ENCODE measurements at places on chromosomes 7 and 10.

GRCh38 chr10:110303681-110304080 lies 1.0 kb downstream of the SMNDC1 start:
- no peak for DNase-seq
- peak overlapping the region; percentile 96 for H3K27ac ChIP-seq
- peaks cover 63% of the 10 kb centered on the region for H3K4me1 ChIP-seq
- no peaks in the 10 kb centered on the region for H3K27me3 ChIP-seq
- peak overlapping the region; percentile 76 for H3K4me3 ChIP-seq

DNA sequence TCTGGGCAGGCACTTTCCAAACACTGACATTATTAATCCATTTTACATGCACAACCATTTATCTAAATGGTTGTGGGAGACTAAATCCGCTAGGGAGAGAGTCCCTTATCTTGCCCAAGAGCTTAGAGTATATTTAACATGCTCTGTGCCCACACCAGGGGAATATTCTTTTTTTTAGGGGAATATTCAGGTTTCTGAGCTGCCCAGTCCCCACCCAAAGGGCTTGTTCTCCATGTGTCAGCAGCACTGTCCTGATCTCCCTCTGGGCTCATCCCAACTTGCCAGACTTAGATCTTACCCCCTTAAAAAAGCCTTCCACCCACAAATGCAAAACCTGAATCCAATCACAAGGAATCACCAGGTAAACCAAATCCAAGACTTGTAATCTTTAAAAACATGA lies 132.1 kb downstream of the ATXN7L1 start:
- H3K36me3 ChIP-seq, result peaks cover 6% of the 10 kb centered on the region

DNA sequence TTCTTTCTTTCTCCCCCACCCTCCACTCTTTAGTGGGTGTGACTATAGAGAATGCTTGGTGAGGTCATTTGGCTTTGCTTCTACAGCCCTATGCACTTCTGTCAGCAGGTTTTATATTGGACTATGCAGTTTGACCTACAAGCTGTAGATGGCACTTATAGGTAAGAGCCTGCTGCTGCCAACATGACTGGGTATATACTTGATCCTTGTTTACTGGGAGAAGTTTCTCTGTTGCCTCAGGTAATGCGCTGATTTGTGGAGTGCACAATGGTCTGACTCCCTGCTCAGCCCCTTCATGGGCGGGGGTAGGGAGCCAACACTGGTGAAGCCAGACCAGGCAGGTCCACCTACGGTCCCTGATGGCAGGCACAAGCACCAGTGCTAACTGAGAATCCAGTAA lies 33.7 kb upstream of the C7orf33 start:
- H3K4me3 ChIP-seq, result no peak overlapping the region
- H3K36me3 ChIP-seq, result no peaks in the 10 kb centered on the region
- H3K27ac ChIP-seq, result no peak overlapping the region
- DNase-seq, result no peak

- no peak overlapping the region for H3K4me3 ChIP-seq
- no peaks in the 10 kb centered on the region for H3K27me3 ChIP-seq
- H3K36me3 ChIP-seq, result no peaks in the 10 kb centered on the region
Measured at GRCh38 chr7:81608748-81609382, 161.0 kb downstream of the HGF start.

DNA sequence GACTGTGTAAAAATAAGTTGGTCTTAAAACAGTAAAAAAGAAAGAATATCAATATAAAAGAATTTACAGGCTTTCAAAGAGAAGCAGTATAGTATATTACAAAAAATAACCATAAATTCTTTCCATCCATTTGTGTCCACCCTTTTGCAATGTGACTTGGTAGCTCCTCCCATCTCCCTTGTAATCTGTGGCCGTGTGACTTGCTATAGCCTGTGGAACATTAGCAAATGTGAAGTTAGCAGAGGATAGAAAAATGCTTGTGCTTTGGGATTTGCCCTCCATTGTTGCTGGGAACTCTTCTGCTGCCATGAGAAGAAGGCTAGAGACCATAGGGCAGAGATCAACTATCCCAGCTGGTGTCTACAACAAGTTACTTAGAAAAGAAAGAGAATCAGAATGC lies 30.2 kb downstream of the KLHL7 start:
- H3K36me3 ChIP-seq, result no peaks in the 10 kb centered on the region
- no peaks in the 10 kb centered on the region for H3K27me3 ChIP-seq
- no peak overlapping the region for H3K27ac ChIP-seq
- H3K4me3 ChIP-seq, result no peak overlapping the region

- H3K36me3 ChIP-seq, result no peaks in the 10 kb centered on the region
- peaks cover 88% of the 10 kb centered on the region for H3K4me1 ChIP-seq
- H3K27me3 ChIP-seq, result no peaks in the 10 kb centered on the region
- peak overlapping the region; percentile 44 for H3K27ac ChIP-seq
- H3K4me3 ChIP-seq, result no peak overlapping the region
Measured at GRCh38 chr10:80186364-80187012, 18.8 kb downstream of the ANXA11 start.

DNA sequence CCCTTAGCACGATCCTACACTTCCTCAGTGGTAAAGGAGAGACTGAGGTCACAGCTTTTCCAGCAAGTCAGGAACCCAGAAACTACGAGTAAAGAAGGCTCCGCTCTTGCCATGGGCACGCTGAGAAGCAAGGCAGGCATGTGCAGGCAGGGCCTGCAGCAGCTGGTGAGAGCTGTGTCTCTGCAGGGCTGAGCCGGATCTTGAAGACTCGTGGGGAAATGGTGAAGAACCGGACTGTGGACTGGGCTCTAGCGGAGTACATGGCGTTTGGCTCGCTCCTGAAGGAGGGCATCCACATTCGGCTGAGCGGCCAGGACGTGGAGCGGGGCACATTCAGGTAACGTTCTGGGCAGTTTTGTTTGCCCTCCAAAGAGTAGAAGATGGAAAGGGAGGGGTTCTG lies 51.9 kb upstream of the ZMIZ2 start:
- H3K36me3 ChIP-seq, result peaks cover 85% of the 10 kb centered on the region
- no peaks in the 10 kb centered on the region for H3K4me1 ChIP-seq
- no peak overlapping the region for H3K27ac ChIP-seq
- H3K4me3 ChIP-seq, result no peak overlapping the region
- DNase-seq, result no peak

GRCh38 chr7:137628216-137628615 lies 218.6 kb downstream of the DGKI start:
- no peaks in the 10 kb centered on the region for H3K27me3 ChIP-seq
- no peaks in the 10 kb centered on the region for H3K36me3 ChIP-seq
- no peak overlapping the region for H3K27ac ChIP-seq
- DNase-seq, result no peak

DNA sequence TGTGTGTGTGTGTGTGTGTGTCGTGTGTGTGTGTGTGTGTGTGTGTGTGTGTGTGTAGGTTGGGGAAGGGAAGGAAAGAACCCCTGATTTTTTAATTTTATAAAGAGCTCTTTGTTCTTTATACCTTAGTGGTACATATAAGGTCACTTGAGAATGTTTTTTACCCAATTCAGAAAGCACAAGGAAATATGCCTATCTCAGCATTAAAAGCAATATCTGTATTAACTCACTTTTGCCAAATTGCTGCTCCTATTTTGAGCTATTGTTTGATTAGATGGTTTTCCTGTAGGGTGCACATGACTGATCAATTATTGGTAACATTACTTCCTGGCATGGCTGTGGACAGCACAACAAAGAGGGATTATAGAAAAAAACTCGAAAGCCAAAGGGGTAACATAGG lies 60.5 kb downstream of the SEMA3D start:
- H3K27me3 ChIP-seq, result no peaks in the 10 kb centered on the region
- H3K4me1 ChIP-seq, result no peaks in the 10 kb centered on the region
- H3K4me3 ChIP-seq, result no peak overlapping the region
- no peak overlapping the region for H3K27ac ChIP-seq
- no peak for DNase-seq
- H3K36me3 ChIP-seq, result no peaks in the 10 kb centered on the region

DNA sequence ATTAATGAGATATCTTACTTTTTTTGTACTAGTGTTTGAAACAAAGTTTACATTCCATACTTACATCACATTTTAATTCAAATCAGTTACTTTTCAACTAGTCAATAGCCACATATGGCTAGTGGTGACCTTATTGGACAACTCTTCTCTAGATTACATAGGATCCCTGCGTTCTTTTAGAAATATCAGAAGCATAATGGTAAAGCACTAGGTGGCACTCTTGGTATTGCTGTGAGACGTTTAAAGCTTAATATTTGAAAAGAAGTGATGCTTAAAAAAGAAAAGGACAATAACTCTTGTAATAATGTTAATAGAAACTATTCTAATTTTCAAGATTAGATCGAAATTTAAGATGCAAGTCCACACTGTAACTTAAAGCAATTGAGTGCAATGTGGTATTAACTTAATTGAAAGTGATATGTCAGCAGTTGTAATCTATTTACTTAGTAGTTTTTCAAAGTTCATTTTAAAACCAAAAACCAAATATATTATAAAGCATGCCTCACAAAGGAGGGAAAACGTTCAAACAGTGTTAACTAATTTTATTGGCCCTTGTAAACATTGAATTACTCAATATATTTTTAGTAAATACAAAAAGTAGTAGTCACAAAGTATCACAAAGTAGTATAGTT lies 339.1 kb downstream of the ATRNL1 start:
- no peaks in the 10 kb centered on the region for H3K36me3 ChIP-seq
- no peak for DNase-seq
- H3K4me3 ChIP-seq, result no peak overlapping the region

DNA sequence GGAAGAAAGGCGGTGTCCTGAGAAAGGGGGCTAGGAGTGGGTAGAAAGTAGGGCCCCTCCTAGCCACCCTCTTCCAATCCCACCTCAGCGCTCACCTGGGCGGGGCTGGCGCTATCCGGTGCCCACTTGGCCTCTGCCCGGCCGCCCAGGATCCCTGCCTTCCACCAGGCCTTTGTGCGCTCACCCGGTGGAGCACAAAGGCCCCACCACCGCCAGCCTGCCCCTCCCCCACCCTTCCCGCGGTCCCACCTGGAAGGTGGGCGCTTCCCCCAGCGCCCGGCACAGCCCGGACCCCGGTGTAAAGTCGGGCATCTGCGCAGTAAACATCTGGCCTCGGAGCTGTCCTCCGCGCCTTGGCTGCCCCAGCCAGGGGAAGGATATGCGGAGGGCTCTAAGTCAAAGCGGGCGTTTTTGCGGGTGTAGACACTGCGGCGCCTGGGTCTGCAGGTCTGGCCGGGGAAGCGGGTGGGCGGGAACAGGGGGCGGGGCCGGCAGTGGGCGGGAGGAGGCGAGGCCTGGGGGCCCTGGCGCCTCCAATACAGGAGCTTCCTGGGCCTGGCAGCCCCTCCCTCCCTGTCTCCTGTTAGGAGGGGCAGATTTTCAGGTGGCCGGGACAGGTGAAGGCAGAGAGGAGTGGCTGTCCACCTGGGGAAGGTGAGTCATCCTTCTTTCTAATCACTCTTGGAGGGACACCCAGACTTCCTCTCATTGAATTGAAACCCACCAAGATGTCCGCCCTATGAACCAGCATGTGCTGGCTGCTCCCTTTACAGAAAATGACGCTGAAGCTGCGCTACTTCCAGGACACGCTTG lies 49.3 kb downstream of the PNLIPRP2 start:
- H3K4me3 ChIP-seq, result peak overlapping the region; percentile 51
- DNase-seq, result no peak
- peaks cover 30% of the 10 kb centered on the region for H3K36me3 ChIP-seq
- peaks cover 23% of the 10 kb centered on the region for H3K4me1 ChIP-seq

GRCh38 chr7:31077484-31078362 lies 25.6 kb downstream of the ADCYAP1R1 start:
- no peak overlapping the region for H3K4me3 ChIP-seq
- H3K27ac ChIP-seq, result no peak overlapping the region
- H3K27me3 ChIP-seq, result no peaks in the 10 kb centered on the region
- no peaks in the 10 kb centered on the region for H3K36me3 ChIP-seq
- no peak for DNase-seq
- H3K4me1 ChIP-seq, result peaks cover 7% of the 10 kb centered on the region

- H3K4me1 ChIP-seq, result no peaks in the 10 kb centered on the region
- DNase-seq, result no peak
- no peaks in the 10 kb centered on the region for H3K27me3 ChIP-seq
- no peak overlapping the region for H3K27ac ChIP-seq
- no peaks in the 10 kb centered on the region for H3K36me3 ChIP-seq
Measured at GRCh38 chr10:87798082-87798481, 19.9 kb downstream of the ATAD1 start.

GRCh38 chr7:130356876-130357611 lies 12.4 kb downstream of the CPA5 start:
- no peak overlapping the region for H3K4me3 ChIP-seq
- H3K27ac ChIP-seq, result peak overlapping the region; percentile 65
- no peaks in the 10 kb centered on the region for H3K36me3 ChIP-seq
- DNase-seq, result no peak

DNA sequence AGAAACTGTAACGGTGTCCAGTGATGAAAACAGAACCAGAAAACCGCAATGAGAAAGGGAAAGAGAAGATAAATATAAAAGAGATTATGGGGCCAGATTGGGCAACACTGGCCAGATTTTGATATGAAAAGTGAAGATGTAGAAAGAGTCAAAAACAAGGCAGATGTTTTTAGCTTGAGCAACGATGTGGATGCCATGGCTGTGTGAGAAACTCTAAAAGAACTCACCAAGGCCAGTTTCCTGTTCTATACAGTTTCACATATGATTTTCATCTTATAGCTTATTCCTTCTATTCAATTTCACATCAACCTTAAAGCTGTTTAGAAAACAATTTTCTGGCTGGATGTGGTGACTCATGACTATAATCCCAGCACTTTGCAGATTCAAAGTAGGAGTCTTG lies 36.3 kb downstream of the CSTF2T start:
- H3K4me1 ChIP-seq, result peaks cover 8% of the 10 kb centered on the region
- H3K27me3 ChIP-seq, result no peaks in the 10 kb centered on the region
- H3K4me3 ChIP-seq, result no peak overlapping the region
- H3K36me3 ChIP-seq, result no peaks in the 10 kb centered on the region

- H3K27ac ChIP-seq, result no peak overlapping the region
- no peak for DNase-seq
- H3K4me1 ChIP-seq, result peaks cover 26% of the 10 kb centered on the region
- no peaks in the 10 kb centered on the region for H3K27me3 ChIP-seq
- no peak overlapping the region for H3K4me3 ChIP-seq
Measured at GRCh38 chr10:34104829-34105572, 710.1 kb downstream of the PARD3 start.

- peak overlapping the region; percentile 91 for H3K27ac ChIP-seq
- no peak overlapping the region for H3K4me3 ChIP-seq
- no peak for DNase-seq
- peaks cover 23% of the 10 kb centered on the region for H3K4me1 ChIP-seq
Measured at GRCh38 chr10:121667948-121668313, 69.7 kb upstream of the FGFR2 start.

DNA sequence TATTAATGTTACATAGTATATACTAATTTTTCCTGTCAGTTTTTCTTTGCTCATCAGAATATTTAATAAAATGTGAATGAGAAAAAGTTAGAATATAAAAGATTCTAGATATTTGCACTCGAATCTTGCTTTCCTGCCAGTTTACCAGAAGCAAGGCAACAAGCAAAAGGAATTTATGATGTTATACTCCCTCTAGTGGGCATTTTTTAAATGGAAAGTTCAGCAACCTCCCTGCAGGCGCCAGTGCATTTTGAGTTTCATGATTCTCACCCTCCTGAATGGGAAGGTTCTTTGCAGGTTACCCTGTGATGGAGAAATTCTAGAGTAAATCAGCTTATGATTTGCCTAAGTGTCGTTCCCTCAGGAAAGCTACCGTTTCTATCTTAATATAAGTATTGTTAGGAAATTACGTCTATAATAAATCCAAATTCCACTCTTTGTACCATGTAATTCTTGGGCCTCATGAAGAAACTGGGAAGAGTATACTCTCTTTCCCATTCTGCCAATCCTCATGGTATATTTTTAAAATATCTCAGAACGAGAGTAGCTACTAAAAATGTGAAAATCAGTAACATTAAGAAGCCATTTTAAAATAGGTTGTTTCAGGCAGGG lies 350.0 kb downstream of the CRPPA start:
- no peaks in the 10 kb centered on the region for H3K27me3 ChIP-seq
- H3K36me3 ChIP-seq, result no peaks in the 10 kb centered on the region

GRCh38 chr7:123579416-123579815 lies 21.8 kb upstream of the NDUFA5 start:
- H3K4me3 ChIP-seq, result no peak overlapping the region
- no peak overlapping the region for H3K27ac ChIP-seq
- no peaks in the 10 kb centered on the region for H3K4me1 ChIP-seq
- no peaks in the 10 kb centered on the region for H3K27me3 ChIP-seq
- DNase-seq, result no peak
